ENCODE measurements at places on chromosomes 2 and 18. TPM values are rescaled to one million over a fixed set of nuclear protein-coding genes. Genes with fewer than 3 reads are reported as not detected.
A peak's percentile ranks its signal among the peaks of the same experiment; 100 is the strongest.

ALK gene
- not detected for polyA plus RNA-seq

DNA sequence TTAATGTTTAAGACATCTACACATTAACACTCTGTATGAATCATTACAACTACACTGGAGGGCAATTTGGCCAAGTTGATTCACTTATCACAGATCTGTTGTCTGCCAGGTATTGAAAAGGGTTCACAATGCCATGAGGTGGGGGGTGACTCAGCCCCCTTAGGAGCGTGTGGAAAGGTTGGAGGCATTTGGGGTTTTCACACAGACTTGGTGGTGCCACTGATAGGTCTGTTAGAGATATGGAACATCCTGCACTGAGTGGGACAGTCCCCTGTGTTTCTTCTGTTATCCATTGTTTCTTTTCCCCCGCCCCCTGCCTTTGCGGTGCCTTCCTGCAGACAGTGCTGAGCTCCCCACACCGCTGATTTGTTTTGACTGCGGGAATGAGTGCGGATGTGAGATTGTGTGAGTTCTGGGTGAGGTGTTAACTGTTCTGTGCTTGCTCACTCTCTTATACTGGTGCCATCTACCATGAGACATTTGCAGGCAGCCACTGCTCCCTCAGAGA is 9.3 kb upstream of the TSN start:
- no peak for DNase-seq

- DNase-seq, result no peak
Measured at GRCh38 chr2:142866426-142866825, 11.0 kb upstream of the KYNU start.

DNA sequence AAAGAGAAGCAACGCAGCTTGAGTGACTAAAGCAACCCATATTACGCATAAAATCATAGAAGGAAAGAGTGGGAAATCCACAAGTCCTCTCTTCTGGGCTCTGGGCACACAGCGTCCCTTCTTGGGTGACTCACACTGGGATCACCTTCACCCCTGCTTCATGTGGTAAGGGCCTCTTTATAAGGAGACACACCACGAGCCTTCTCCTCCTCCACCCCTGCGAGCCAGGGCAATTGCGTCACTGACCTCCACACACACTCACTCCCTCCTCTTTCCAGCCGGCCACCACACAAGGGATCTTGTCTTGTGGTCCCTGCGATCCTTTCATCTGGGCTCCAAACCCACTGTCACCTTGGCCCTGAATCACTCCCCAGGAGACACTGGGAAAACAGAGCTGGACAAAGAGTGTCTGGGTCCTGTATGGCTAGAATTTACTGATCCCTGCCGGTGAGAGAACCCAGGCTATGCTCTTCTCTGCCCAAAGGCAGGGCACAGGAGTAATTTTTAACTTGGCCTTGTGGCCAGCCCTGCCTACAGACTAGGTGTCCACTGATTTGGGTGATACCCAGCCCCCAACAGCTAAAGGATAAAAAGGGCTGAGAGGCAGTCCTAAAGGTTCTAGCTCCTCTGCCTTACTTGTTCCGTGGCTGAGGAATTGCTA is 35.3 kb downstream of the NHEJ1 start:
- DNase-seq, result peak; percentile 57

DNA sequence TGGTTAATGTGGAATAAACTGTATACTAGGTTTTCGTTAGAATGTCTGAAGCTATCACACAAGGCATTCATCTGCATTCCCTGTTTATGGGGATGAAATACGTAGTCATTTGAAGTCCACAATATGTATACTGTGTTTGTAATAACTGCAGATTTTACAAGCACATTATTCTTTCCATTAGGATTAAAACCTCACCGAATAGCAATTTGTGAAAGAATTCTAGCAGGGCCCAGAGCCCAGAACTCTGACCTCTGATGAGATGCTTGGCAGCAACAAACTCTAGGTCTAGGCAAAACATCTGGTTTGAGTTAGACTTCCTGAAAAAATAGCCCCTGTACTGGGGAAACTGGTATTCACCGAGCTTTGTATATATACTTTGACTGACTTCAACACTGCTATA is 158.2 kb downstream of the SRBD1 start:
- DNase-seq, result no peak

ALPI gene
- not detected for polyA plus RNA-seq

GRCh38 chr2:149329068-149329467 is 1.3 kb upstream of the LYPD6 start:
- no peak for DNase-seq

DNA sequence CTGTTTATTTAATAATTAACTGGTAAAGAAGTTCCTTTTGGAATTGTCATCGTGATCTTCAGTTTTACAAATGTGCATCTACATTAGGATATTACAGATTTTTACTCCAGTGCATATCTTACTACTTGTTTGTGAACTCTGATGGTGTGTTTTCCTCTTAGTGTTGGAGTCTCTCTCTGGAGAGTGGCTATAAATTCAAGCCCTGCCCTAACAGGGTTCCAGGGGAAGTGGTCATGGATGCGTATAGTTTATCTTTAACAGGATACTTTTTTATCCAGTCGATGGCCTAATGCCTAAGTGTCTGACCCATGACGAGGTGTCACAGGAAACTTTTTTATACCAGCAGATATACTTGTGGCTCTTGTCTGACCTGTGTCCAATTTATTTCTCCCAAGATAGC is 75.4 kb downstream of the CHN1 start:
- no peak for DNase-seq

MC5R gene
- polyA plus RNA-seq, result not detected

RGPD3 gene
- polyA plus RNA-seq, result 0.12 TPM

ABCG8 gene
- polyA plus RNA-seq, result not detected

TCF7L1 gene
- 4.1 TPM for polyA plus RNA-seq

DNA sequence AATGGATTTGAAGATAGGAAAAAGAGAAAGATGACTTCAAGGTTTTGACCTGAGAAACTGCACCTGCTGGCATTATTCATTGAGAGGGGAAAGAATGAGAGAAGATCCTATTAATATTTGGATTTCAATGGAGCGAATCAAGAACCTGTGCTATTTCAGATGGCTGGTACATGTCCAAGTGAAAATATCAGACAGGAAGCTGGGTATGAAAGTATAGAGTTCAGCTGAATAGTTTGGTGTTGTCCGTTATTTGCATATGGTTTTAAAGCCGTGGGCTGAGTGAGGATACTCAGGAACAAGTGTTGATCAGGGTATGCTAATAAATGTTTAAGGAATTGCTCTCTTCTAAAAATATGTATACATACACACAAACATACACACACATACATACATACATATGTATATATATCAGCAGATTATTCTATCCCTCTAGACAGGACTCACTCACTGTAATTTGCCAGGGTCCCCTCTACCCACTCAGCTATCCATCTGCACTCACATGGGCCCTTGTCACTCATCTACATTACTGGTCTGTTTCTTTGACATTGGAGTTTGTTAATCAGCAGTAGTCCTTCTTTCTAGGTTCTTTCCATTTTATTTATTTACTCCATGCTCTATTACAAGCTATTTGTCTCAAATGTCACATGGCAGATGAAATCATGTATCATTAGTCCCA is 33.9 kb upstream of the IKZF2 start:
- no peak for DNase-seq

DPYSL5 gene
- 6.8 TPM for polyA plus RNA-seq

All from A549 (cell line).